ENCODE measurements at places on chromosomes 1 and 21.

DNA sequence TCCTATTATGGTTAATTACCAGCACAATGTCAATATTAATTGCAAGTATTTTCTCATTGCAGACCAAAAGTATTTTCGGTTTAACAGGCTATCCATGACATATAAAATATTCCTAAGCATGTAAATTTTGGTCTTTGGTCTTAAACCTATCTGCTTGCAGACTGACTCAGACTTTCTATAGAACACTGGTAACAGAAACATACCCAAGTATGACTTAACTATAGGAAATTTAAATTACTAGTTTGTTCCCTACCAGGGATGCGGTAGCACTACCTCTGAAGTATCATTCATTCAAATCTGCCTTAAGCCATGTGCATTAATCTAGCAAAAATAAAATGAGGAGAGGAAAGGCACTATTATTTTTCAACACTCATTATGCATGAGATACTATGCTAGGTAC lies 2.9 kb downstream of the TAF1A start:
- no peak for DNase-seq

- no peak for DNase-seq
Observed at GRCh38 chr1:58621391-58621790, 44.3 kb upstream of the TACSTD2 start.

DNA sequence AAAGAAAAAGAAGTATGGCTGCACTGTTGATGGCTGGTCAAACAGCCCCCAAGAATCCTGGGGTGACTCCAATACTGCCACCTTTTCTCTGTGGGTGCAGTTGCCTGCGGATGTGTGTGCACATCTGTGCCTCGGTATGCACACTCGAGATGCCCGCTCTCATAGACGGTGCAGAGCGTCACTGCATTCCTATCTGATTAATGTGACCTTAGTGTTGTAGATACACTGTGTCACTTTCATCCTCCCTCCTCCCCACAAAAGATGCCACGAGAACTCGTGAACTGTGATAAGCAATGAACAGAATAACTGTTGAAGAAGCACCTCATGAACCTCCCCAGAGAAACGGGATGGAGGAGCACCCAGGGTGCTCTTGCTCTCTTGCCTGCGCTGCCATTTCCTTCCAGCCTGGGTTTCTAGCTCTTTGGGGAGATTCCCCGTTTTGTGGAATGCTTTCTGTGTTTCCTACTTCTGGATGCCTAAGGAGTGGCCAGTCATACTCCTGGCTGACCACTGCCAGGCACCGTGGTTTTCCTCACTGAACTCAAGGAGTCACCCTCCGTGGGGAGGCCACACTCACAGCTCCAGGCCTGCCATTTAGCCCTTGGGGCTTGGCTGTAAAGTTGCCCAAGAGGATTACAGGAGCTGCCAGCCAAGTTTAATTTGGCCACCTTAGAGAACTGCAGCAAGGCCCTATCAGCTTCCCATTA lies 32.0 kb downstream of the NTPCR start:
- DNase-seq: no peak

GRCh38 chr1:192604979-192605620 lies 29.5 kb downstream of the RGS1 start:
- no peak for DNase-seq

DNA sequence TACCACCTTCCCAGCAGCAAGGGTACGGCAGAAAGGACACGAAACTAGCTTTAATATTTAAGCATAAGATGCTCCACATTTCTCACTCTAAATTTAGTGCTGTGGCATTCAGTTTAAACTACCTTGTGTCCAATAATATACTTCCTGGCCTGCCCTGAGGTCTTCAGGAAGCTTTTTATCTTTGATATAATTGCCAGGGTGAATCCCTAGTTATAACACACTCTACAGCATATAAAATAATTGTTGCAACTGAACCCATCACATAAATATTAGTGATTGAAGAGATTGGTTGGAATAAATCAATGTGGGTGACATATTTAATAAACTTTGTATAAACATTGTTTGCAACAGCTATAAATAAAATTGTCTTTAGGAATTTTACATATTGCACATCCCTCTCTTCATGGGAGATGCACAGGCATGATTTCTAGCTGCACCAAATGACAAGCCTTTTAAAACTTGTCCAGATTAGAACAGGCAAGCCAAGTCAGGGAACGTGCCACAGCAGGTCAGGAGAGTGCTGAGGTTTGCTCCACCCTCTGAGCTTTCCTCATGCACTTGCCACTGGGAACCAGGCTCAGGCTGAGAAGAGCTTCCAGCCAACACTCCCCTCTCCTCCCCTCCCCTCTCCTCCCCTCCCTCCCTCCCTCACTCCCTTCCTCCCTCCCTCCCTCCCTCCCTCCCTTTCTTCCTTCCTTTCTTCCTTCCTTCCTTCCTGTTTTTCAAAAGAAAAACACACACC lies 623.2 kb upstream of the PKN2 start:
- DNase-seq: no peak

- DNase-seq: no peak
Observed at GRCh38 chr1:9451081-9451480, 88.2 kb upstream of the SLC25A33 start.

- no peak for DNase-seq
Observed at GRCh38 chr21:42009018-42009830, 936 bp downstream of the ZBTB21 start.

DNA sequence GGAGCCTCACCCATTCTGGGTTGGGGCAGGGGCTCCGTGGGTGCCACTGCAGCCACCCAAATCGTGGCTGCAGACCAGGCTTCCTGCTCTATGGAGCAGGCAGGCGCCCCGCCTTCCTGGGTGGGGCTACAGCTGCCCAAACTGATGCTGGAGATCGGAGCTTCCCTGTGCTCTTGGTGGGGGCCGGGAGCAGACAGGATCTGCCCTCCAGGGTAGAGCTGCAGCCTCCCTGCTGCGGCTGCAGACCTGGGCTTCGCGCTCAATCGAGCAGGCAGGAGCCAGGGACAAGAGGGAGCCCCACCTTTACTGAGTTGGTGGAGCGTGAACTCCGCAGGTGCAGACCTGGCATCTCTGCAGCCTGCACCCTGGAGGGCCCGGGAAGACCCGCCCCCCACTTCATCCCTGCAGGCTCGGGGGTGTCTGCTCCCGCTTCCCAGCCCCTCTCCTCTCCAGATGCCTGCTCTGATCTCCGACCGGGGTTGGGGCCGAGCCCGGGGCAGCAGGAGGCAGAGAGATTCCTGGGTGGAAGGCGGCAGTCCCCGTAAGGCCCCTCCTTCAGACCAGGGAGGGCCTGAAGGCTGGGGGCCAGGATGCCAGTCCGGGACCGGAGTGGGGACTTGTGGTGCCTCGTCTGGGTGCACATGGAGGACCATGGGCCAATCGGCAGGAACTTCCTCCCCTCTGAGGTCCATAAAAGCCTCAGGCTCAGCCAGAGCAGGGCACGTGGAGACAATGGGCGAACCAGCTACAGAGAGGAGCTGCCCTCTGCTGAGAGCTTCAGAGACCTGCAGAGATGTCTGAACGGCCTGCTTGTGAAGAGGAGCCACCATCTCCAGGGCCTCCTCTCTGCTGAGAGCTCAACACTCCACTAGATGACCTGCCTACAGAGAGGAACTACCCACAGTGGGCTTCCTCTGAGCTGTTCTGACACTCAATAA lies 359.3 kb downstream of the SMYD3 start:
- no peak for DNase-seq

GRCh38 chr21:45407629-45408247 lies 2.8 kb downstream of the COL18A1 start:
- no peak for DNase-seq

GRCh38 chr1:212432272-212432660 lies 454 bp upstream of the NENF start:
- no peak for DNase-seq

GRCh38 chr1:101075926-101076325 lies 50.3 kb upstream of the DPH5 start:
- no peak for DNase-seq

All from brain pericyte (primary cell).